Omental fat pad (tissue), 4 donors: ENCODE measurements at places on chromosomes 1 and 21.

DNA sequence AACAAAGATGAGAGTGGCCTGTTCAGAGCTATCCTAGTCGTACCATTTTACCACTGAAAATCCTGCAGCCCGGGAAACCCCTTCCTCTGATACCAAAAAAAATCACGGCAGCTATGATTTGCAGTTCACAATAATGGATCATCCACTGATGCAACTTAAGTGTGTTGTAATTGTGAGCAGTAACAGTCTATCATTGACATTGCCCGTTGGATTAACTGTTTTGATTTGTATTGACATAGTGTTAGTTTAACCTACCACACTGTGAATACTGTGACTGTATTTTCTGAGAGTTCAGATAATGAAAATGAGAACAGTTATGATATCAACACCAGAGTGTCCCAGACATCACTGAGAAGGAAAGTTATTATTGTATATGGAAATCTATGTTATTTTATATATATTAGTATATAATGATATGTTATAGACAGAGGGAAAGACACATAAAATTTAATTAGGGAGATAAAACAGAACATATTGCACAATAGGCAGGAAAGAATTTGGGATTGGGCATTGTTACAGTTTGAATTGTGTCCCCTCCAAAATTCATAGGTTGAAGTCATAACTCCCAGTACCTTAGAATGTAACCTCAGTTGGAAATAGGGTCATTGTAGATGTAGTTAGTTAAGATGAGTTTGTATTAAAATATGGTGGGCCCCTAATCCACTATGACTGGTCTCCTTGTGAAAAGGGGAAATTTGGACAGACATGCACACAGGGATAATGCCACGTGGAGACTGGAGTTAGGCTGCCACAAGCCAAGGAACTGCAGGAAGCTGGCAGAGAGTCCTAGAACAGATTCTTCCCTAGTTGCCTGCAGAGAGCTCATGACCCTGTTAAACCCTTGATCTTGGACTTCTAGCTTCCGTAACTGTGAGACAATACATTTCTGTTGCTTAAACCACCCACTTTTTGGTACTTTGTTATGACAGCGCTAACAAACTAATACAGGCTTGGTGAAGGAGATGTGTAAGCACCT, 54.4 kb downstream of the TLCD4 start:
- DNase-seq, result no peak

- DNase-seq, result no peak
Observed at GRCh38 chr1:26538480-26539412, 9.2 kb downstream of the RPS6KA1 start.

DNA sequence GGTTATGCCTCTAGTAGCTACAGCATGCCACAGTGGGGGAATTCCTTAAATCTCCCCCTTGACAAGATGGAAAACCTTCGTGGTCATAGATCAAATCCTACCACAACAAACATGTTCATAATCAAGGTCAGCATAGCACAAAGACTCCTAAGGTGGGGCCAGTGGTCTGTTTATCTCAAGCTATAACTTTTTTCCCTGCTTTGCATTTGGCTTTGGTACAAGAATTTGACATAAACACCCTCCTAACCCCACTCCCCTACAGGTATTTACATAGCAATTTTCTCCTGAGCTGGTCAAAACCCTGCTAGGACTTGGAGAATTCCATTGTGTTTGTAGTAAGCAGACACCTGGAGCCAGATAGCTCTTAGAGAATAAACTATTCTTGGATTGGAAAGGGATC, 58.5 kb downstream of the HIVEP3 start:
- no peak for DNase-seq

GRCh38 chr1:91804546-91805023, 81.4 kb downstream of the TGFBR3 start:
- no peak for DNase-seq

- no peak for DNase-seq
Observed at GRCh38 chr1:200753650-200754198, 15.0 kb downstream of the CAMSAP2 start.

GRCh38 chr1:221800831-221801230, 58.9 kb upstream of the DUSP10 start:
- no peak for DNase-seq

GRCh38 chr1:2044510-2045319, 5.5 kb upstream of the PRKCZ start:
- DNase-seq, result peak; percentile 61

DNA sequence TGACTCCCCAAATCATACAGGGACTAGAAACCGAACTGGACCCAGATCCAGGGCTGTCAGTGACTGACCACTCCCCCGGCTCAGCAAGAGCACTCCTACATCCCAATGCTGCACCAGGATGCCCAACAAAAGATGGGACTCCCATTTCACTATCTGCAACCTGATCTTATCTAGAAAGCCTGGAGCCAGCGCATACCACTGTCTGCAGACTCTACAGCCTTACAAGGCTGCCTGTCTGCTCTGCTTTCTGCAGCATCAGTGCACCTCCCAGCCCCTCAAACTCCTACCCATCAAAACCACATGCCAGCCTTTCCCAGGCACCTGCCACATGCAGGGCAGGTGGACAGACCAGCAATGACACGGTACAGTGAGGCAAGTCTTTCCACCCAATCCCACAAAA, 52.2 kb downstream of the SSBP3 start:
- DNase-seq, result no peak

GRCh38 chr1:187948170-187948794, 1119.5 kb downstream of the PLA2G4A start:
- no peak for DNase-seq

DNA sequence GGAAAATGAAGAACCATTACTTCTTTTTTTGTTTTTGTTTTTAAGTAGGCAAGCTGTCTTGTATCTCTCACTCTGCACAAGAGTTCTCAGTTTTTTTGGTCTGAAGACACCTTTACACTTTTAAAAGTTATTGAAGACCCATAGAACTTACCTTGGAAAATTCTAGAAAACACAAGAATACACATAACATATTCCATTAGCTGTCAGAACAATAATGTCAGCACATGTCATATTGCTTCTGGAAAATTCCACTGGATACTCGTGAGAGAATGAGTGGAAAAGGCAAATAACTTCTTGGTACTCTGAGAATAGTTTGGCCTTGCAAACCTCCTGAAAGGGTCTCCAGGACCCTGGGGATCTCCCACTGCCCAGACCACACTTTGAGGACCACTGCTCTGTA, 4.8 kb downstream of the FBXO28 start:
- DNase-seq, result no peak

DNA sequence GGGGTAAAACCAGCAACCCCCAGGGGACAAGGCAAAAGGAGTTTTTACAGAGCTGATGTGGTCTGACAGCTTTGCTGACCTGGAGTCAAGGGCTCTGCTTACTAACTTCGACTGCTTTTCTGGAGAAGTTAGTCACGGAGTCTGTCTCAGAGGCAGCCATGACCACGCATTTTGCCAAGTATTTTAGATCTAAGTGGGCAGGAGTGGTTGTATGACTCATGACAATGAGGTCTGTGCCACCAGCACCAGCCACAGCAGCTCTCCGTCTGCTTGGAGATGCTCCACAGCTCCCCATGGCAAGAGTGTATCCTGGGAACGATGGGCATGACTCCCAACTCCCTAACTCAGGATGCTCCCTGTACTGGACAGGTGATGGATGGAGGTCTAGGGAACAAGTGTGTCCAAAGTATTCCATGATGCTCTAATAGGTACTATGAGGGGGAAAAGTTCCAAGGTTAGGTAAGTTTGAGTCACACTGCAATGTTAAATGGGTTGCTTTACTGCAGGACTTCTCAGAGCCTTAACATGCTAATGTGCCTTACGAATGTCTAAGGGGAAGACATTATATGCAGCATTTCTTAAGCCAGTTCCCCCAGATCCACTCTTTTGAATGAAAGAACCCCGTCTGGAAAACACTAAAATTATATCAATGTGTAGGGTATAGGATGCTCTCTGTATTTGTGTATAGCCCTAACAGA, 359.0 kb downstream of the HHAT start:
- no peak for DNase-seq
